ENCODE measurements at places on chromosomes 11 and 22.

DNA sequence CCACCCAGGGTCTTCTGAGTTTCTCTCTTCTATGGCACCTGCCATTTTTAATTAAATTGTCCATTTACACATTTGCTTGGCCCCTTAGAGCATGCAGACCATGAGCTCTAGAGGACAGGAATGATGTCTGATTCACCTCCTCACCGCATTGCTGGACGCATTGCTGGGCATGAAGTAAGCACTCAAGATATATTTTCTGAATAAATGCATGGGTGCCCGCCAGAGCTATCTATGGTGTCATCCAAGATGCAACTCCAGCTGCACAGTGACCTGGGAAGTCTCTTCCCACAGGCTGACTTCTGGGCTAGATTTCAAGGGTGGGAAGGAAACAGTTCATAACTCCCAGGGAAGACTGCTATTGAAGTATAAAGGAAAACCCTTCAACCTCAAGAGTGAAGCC is 66.6 kb upstream of the ASPHD2 start:
- DNase-seq, result no peak

GRCh38 chr11:68370211-68371111 is 58.1 kb downstream of the LRP5 start:
- no peak for DNase-seq

- DNase-seq, result no peak
Observed at GRCh38 chr11:120133216-120134105, 4.5 kb downstream of the TRIM29 start.

GRCh38 chr11:31809857-31810778 is 1.0 kb downstream of the PAX6 start:
- DNase-seq, result no peak

GRCh38 chr11:118612378-118612777 is 5.0 kb downstream of the PHLDB1 start:
- no peak for DNase-seq

DNA sequence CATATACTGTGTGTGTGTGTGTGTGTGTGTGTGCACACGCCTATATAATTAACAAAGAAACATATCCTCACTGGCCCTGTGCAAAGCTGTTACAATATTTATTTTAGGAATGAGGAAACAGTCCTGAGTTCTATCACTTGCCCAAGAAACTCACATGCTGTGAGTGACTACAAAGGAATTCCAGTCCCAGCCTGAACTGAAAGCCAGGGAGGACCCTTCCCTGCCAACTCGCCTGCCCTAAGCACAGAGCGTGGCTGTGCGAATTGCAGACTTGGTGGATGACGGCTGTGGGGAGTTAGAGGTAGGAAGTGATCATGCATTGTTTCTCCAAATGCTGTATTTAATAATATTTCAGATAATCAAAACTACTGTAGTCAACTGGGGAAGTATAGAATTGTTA is 26.4 kb upstream of the CD5 start:
- no peak for DNase-seq

GRCh38 chr11:44260081-44260480 is 49.9 kb downstream of the ALX4 start:
- no peak for DNase-seq

GRCh38 chr22:21990445-21991303 is 8.1 kb upstream of the TOP3B start:
- no peak for DNase-seq

DNA sequence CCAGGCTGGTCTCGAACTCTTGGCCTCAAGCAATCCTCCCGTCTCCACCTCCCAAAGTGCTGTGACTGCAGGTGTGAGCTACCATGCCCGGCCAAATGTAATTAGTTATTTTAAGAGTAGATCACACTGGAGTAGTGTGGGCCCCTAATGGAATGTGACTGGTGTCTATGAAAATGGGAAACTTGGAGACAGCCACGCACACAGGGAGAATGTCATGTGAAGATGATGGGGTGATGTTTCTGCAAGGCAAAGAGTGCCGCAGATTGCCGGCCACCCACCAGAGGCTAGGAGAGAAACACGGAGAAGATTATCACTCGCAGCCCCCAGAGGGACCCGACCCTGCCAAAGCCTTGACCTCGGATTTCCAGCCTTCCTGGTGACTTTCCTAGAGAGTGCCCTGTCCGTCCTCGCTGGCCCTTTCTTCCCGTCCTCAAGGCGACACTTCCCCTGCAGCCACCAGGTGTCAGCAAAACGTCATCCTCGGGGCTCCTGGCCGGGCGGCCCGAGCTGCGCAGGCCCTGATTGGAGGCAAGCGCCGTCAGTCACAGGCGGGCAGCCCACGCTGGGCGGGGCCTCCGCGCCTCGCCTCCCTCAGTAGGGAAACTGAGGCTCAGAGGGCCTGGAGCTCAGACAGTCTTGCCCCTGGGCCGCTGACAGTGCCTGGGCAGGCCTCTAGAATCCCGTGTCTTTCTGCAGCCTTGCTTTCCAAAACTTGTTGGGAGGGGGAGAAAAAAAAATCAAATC is 16.3 kb downstream of the CRYBB2 start:
- peak; percentile 31 for DNase-seq

DNA sequence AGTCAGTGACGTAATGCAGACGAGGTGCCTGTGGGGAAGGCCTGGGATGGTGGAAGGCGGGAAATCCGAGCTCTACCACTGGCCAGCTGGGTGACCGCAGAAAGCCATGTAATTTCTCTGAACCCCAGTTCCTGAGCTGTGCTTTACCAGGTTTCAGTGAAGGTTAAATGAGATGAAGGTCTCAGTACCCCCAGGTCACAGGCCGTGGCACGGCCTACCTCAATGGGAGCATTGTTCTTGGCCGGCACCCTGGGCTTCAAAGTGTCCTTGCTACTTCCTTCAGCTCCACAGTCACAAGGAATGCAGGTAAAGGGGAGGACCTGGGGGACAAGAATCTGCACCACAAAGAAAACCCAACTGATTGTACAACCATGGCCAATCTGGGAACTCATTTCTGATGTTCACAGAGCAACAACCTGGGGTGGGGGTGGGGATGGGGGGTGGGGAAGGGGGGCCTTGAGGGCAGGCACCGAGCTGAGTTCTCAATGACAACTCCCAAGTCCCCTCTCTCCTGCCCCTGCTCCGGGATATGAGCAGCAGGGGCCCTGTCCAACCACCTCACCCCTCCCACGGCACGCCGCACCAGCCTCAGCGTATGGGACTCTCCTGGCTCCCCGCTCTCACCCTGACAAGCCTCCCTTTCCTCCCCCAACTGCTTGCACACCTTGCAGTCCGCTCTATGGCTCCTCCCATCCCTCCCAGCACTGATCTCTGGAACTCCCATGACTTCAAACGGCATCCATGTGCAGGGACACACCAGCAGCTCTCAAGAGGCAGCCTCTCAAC is 59.1 kb upstream of the ARFGAP3 start:
- no peak for DNase-seq

DNA sequence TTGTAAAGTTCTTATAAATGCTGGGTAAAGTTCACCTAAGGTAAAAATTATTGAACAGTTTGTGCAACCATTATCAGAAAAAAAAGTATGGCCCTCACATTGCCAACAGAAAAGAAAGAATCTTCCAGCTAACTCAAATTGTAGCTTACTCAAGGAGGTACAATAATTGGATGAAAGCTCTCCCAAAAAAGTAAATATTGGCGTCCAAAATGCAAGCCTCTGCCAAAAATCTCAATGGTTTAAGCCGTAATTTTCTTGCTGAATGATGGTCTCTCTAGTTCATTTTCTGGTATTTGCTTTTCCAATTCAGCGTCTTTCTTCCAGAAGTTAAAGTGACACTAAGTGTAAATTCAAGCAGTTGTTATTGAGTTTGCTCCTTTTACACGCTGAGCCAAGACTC is 727.3 kb downstream of the LRRC4C start:
- no peak for DNase-seq

DNA sequence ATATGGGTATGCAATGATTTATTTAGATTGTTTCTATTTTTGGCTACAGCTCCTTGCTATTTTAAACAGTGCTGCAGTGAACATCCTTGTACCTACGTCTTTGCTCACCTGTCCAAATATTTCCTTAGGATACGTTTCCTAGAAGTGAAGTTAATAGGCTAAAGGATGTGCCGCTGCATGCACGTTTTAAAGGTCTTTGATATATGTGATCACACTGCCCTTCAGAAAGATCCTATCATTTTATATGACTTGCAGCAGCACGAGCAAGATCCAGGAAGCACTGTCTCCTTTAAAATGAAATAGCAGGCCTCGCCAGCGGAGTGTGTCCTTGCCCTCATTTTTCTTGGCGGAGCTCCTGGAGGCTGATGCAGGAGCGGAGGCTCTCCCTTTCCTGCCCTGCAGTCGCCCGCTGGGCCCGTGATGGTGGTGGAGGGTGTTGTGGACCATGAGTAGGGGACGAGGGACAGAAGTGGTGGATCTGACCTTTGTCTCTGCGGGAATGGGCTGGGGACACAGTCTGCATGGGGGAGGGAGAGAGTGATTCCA is 19.4 kb downstream of the RPS6KA4 start:
- DNase-seq, result no peak

Measured in CD8-positive, alpha-beta memory T cell (primary cell).